CD8-positive, alpha-beta memory T cell (primary cell): ENCODE measurements at places on chromosomes 3 and 15. TPM values are rescaled to one million over a fixed set of nuclear protein-coding genes. Genes with fewer than 3 reads are reported as not detected.

GRCh38 chr3:37953226-37953625 is 37.4 kb upstream of the VILL start:
- peaks cover 25% of the 10 kb centered on the region for H3K4me1 ChIP-seq
- H3K4me3 ChIP-seq = no peak overlapping the region
- H3K36me3 ChIP-seq = no peaks in the 10 kb centered on the region

- no peak overlapping the region for H3K27ac ChIP-seq
- DNase-seq = no peak
- no peak overlapping the region for H3K4me3 ChIP-seq
- no peaks in the 10 kb centered on the region for H3K4me1 ChIP-seq
These were observed 478.5 kb upstream of the EPHA3 start for GRCh38 chr3:88628901-88629300.

GRCh38 chr3:29758108-29758433 is 477.2 kb downstream of the RBMS3 start:
- no peak overlapping the region for H3K4me3 ChIP-seq
- DNase-seq = no peak
- no peaks in the 10 kb centered on the region for H3K4me1 ChIP-seq

DNA sequence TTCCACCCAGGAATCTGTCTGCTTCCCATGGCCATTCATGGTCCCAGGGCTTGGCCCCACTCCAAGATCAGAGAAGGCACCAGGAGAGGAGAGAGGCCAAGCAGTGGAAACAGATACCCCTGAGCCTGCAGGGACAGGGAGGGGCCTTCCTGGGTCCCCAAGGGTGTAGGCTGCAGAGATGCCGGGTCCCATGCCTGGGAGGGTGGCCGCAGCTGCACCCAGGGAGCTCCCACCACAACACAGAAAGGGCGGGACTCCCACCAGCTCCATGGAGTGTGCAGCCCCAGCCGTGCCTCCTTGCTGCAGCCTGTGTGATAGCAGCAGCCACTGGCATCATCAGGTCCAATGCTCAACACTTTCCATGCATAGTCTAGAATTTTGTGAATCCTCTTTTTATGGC is 331.5 kb downstream of the UACA start:
- no peak overlapping the region for H3K27ac ChIP-seq
- no peaks in the 10 kb centered on the region for H3K27me3 ChIP-seq
- DNase-seq = no peak

DNA sequence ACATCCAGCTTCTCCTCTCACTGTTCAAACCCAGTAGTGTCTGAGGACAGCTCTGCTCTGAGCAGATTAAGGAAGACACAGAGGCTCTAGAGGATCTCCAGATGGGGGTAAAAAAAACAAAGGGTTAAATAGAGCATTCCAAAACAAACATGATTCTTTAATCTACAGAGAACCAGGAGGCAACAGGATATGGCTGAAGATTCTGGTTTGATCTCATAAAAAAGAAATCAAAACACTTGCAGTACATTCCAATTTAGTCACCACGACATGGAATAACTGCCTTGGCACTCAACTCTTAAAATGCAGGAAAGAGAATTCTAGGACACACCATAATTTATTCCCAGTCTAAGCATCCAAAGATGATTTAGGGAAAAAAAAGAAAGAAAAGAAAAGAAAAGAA is 32.0 kb downstream of the TM4SF4 start:
- H3K4me1 ChIP-seq = no peaks in the 10 kb centered on the region
- no peaks in the 10 kb centered on the region for H3K36me3 ChIP-seq
- no peak overlapping the region for H3K27ac ChIP-seq

GRCh38 chr3:124044956-124045355 is 53.0 kb upstream of the ROPN1 start:
- no peak overlapping the region for H3K4me3 ChIP-seq
- no peaks in the 10 kb centered on the region for H3K4me1 ChIP-seq
- no peak overlapping the region for H3K27ac ChIP-seq
- no peak for DNase-seq
- H3K27me3 ChIP-seq = peaks cover 5% of the 10 kb centered on the region
- H3K36me3 ChIP-seq = no peaks in the 10 kb centered on the region

EAF2 gene
- 8.9 TPM for total RNA-seq

LMAN1L gene
- 0.27 TPM for total RNA-seq

DNA sequence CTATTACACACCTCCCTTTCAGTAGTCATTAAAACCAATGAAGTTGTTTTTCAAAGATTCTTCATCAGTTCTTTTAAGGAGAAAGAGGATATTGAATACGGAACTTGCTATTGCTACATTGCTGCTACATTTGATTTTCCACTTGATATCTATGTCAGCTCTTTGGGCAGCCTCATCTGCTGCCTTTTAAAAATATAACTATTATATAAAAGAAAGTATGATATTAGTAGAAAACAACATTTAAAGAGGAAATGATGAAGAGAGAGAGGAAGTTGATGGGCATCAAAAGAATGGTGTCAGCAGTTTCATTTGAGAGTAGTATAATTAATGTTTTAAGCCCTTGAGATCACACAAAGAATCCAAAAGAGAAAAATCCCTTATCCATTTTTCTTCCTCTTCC is 171.4 kb downstream of the NFKBIZ start:
- peaks cover 3% of the 10 kb centered on the region for H3K4me1 ChIP-seq
- H3K27ac ChIP-seq = no peak overlapping the region
- H3K4me3 ChIP-seq = no peak overlapping the region
